Myocyte (in vitro differentiated cells): ENCODE measurements at places on chromosomes 2 and 18. TPM values are rescaled to one million over a fixed set of nuclear protein-coding genes. Genes with fewer than 3 reads are reported as not detected.

DNA sequence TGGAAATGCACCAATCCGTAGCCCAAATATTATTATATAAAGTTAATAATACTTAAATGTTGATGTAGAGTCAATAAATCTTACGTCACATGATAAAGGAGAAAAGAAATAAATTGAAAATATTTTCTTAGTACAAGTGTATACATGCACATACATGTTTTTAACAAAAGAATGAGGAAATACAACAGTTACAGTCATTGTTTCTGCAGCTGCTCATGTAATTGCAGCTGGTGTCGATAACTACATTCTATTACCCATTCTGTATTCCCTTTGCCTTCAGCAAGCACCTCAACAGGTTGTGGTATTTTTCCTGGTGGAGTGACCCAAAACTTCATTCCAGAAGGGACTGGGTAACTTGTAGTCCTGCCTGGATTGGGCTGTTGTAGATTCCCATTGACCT, 377.8 kb upstream of the FSIP2 start:
- DNase-seq = no peak

GRCh38 chr2:241020629-241021190, 22.3 kb downstream of the SNED1 start:
- no peak for DNase-seq

The ZSWIM2 gene
- total RNA-seq = 0.16 TPM in 1 of 2 replicates, not detected in the other

GRCh38 chr2:217227794-217228193, 367.9 kb upstream of the TNP1 start:
- no peak for DNase-seq

DNA sequence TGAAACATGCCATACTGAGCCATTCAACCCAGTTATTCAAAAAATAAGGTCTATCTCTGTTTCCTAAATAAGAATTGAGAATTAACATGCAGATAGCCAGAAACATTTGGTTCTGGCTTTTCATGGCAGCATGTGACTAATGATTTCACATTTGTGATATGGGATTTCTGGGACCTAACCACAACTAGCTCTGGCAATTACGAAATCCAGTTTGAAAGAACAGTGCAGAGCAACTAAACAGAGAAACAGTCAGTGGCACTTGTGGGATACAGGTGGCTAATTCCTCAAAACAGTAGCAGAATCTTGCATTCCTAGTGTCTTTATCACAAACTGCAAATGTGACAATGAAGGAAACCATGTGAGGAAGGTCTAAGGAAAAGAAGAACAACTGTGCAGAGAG, 637.8 kb upstream of the CHAC2 start:
- DNase-seq = peak; percentile 74

- no peak for DNase-seq
Measured at GRCh38 chr2:226910384-226910783, 74.5 kb downstream of the RHBDD1 start.

GRCh38 chr2:143603846-143604565, 474.8 kb downstream of the ARHGAP15 start:
- DNase-seq = no peak

- DNase-seq = peak; percentile 62
Measured at GRCh38 chr18:55384551-55385275, 203.3 kb downstream of the TCF4 start.

- no peak for DNase-seq
Measured at GRCh38 chr2:86476092-86476491, 34.9 kb downstream of the KDM3A start.

DNA sequence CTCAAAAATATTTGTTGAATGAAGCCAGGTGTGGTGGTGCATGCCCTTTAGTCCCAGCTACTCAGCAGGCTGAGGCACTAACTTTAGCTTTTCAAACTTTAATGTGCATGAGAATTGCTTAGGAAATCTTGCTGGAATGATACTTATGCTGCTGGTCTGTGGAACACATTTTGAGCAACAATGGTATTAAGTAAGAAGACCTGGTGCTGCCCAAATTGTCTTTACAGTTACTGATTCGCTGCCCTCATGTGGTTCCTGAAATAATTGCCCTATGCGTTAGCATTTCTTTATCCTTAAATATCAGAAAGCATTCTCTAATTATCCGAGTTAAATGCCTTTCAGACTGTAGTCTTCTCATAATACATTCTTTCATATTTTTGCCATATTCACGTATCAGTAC, 76.0 kb upstream of the SESTD1 start:
- DNase-seq = peak; percentile 47

DNA sequence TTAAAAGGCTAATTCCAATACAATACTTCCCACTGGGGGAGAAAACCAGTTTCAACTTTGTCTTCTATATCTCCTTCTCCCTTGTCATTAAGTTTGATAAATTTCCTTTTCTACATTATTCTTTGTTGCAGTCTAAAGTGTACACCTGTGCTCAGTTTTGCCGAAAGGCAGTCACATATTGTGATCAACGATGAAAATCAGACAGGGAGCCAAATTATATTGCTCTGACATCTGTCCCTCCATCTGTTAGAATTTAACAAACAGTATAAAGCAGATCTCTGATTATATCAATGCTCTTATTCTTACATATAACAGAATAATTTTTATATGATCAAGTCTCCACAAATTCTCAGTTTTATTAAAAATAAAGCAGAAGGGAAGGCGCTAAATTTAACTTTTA, 496.7 kb downstream of the NRXN1 start:
- no peak for DNase-seq

DNA sequence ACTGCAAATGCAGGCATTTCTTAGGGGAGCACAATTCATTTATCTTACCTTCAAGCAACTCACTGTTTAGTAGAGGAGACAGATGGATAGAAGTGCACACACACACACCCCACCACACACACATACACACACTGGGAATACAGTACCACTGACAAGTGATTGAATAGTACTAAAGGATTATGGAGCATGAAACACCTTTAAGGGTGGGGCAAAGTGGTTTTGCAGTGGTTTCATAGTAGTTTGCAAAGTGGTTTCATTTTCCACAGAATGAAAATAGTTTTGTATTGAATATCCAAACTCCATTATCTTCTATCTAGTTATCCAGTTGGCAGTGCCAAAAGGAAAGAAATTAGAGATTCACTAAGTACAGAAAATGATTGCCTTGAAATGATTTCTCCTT, 18.9 kb downstream of the KIF5C start:
- DNase-seq = no peak

DNA sequence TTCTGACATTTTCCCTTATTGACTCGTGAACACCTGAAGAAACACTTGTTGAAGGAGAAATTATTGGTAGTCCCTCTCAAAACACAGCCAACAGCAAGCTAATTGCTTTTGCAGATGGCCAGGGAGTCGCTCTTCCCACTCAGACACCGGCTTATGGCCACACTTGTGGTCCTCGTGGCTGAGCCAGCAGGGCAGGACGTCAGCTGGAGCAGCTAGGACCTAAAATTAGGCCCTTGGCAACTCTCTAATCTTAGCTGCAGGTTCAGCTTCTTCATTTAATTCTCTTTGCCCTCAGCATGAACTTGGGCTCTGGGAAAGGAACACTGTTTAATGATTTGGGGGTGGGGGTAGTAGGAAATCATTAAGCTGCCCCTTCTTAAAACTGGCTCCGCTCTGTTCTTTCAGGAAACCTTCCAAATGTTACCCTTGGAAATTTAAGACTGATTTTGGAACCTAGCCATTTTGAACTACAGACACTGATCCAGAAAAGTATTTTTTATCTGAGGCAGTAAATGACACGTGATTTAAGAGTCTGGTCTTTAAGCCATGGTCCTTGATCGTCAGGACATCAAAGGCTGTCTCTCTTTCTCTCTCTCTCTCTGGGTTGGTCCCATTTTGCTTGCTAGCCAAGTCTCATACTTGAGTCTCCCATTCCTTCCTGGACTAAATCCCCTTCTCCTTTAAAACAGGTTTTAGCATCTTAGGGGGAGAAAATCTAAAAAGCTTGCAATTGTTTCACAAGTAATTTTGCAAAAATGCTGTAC, 77.5 kb downstream of the CDK15 start:
- peak; percentile 92 for DNase-seq

DNA sequence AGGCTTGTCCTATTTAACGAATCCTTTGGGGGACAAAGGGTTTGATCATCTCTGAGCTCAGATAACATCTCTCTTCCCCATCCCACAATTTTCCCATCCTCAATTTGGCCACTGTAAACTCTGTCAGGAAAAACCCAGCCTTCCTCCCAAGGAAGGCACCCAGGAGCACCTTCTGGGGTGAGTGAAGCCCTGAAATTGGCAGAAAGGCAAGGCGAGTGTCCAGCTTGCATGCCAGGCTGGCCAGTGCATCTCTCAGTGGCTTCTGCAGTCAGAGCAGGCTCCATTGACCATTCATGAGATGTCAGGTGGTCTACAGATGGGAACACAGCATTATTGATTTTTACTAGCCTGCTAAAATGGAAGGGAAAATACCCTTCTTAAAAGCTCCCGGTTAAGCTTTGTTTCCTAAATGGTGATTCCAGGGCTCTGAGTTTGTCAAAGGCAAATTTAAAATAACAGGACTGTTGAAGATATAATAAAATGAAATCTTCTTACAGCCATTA, 83.2 kb upstream of the BOD1L2 start:
- DNase-seq = no peak

DNA sequence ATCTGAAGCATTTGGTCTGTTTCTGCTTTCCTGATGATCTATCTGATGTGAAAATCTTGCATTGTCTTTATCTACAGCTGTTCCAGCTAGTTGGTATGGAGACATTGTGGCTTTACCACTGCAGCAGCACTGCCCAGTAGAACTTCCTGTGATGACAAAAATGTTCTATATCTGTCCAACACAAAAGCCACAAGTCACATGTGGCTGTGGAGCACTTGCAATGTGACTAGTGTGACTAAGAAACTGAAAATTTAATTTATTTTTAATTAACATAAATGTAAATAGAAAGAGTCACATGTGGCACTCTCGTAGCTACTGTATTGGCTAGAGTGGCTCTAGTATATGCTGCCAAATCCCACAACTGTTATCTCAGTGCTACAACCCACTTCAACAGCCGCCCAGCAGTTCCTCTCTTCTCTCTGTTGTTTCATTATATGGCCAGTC, 425.7 kb downstream of the SETBP1 start:
- DNase-seq = peak; percentile 73

The ASPRV1 gene
- 0.80 and 0.99 TPM in 2 replicates for total RNA-seq

DNA sequence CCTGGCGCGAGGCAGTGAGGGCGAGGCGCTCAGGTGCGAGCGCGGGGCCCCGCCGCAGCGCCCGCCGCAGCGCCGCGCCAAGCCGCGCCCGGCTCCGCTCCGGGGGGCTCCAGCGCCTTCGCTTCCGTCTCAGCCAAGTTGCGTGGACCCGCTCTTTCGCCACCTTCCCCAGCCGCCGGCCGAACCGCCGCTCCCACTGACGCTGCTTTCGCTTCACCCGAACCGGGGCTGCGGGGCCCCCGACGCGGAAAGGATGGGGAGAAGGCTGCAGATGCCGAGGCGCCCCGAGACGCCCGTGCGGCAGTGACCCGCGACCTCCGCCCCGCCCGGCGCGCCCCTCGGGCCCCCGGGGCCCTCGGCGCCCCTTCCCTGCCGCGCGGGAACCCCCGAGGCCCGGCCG, 328 bp upstream of the INHBB start:
- no peak for DNase-seq

The WIPF1 gene
- 14.2 and 16.2 TPM in 2 replicates for total RNA-seq

DNA sequence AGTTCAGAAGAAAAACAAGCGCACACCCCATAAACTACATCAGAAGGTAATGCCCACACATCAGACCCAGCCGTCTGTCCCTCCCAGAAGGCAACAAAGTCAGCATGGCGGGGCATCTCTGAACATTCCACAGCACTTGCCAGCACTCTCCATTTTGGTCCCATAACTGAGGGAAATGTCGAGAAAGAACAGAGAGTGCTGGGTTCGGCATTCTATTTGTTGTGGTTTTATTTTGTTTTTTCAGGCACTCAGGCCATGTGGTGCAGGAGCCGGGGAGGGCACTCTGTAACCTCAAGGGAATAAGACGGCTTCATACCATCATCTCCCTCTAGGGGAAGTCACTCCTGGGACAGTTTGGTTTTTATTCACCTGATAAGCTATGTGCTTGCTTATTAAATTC, 156.0 kb downstream of the SEPTIN10 start:
- DNase-seq = peak; percentile 80

DNA sequence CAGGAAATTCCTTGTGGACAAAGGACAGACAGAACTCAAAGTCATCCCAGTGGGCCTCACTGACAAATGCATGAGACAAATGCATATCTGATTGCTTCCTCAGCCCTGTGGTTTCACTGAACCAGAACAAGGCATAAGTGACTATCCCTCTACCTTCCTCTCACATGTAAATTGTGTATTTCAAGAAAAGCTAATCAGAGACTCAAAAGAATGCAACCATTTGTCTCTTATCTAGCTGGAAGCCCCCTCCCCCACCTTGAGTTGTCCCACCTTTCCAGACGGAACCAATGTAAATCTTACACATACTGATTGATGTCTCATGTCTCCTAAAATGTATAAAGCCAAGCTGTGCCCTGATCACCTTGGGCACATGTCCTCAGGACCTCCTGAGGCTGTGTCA, 102.0 kb upstream of the TMEM200C start:
- no peak for DNase-seq

The CPLX4 gene
- not detected in 2 replicates for total RNA-seq

The CYP1B1 gene
- 14.4 and 18.1 TPM in 2 replicates for total RNA-seq

The MAP4K4 gene
- total RNA-seq = 133 and 207 TPM in 2 replicates

DNA sequence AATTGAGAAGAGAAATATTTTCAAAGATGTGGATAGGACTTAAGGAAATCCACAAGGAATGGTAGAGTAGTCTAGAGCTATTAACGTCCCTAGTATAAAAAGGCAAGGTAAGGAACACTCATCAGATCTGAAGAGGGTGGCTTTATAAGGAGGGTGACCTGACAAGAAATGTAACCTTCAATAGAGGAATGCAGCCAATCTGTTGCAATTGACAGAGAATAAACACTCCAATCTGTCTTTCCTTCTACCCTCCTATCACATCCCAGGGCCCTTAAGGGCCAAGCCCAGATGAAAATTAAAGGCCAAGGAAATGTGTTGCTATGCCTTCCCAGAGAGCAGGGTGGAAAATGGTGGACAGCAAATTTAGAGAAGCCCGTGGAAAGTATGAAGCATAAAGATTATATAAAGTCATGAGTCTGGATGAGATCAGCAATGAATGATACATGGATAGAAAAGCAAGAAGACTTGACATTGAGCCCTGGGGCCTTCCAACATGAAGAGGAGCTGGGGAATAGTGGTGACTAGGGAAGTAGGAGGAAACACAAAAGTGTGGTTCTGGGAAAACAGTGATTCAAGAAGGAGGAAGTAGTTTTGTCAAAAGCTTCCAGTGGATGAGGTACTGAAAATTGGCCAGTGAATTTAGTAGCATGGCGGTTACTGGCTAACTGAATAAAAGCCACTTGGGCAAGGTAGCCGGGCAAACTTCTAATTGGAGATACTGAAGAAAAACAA, 270.6 kb upstream of the TANK start:
- DNase-seq = no peak

- DNase-seq = no peak
Measured at GRCh38 chr2:64165706-64166105, 21.5 kb upstream of the PELI1 start.

The REG1B gene
- not detected in 2 replicates for total RNA-seq

GRCh38 chr2:159551806-159552205, 64.5 kb downstream of the BAZ2B start:
- no peak for DNase-seq

GRCh38 chr18:23828426-23828825, 139.2 kb downstream of the LAMA3 start:
- peak; percentile 30 for DNase-seq

The HNMT gene
- 40.2 and 43.8 TPM in 2 replicates for total RNA-seq

The ZNF892 gene
- 4.5 and 5.9 TPM in 2 replicates for total RNA-seq
